Glomerular endothelial cell (primary cell): ENCODE measurements at places on chromosomes 1 and 21. TPM values are rescaled to one million over a fixed set of nuclear protein-coding genes. Genes with fewer than 3 reads are reported as not detected.

DNAJC28 gene
- total RNA-seq = 0.24 and 1.8 TPM in 2 replicates

CD1B gene
- not detected in 2 replicates for total RNA-seq

CRYBG2 gene
- under 0.01 TPM in 1 of 2 replicates, not detected in the other for total RNA-seq

- no peak for DNase-seq
Observed at GRCh38 chr1:40059338-40059959, 18.9 kb downstream of the CAP1 start.

DNA sequence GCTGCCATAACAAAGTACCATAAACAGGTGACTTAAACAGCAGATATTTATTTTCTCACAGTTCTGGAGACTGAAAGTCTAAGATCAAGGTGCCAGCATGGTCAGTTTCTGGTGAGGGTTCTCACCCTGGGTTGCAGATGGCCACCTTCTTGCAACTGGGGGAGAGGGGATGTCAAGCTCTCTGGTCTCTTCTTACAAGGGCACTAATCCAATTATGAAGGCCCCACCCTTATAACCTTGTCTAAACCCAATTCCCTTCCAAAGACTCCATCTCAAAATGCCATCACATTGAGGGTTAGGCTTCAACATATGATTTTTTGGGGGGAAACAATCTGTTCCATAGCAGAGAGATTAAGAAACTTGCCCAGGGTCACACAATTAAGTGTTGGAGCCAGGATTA lies 24.8 kb upstream of the ANGPTL3 start:
- no peak for DNase-seq

DNA sequence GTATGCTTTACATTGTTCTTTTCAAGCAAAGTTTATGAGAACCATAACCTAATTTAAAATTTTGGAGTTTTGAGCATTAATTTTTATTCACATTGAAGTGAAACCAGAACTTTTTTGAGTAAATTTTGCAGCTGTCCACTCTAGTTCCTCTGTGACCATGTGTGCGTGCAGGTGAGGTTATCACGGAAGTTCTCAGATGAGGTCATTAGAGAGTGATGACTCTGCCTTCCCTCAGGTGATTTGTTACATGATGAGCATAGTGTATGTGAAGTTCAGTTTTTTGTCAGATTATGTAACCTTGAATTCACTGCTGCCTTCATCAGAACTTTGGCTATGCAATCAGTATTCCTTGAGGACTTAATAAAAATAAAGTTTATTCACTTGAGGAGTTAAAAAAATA lies 828.2 kb downstream of the ADGRL2 start:
- DNase-seq = no peak

DNA sequence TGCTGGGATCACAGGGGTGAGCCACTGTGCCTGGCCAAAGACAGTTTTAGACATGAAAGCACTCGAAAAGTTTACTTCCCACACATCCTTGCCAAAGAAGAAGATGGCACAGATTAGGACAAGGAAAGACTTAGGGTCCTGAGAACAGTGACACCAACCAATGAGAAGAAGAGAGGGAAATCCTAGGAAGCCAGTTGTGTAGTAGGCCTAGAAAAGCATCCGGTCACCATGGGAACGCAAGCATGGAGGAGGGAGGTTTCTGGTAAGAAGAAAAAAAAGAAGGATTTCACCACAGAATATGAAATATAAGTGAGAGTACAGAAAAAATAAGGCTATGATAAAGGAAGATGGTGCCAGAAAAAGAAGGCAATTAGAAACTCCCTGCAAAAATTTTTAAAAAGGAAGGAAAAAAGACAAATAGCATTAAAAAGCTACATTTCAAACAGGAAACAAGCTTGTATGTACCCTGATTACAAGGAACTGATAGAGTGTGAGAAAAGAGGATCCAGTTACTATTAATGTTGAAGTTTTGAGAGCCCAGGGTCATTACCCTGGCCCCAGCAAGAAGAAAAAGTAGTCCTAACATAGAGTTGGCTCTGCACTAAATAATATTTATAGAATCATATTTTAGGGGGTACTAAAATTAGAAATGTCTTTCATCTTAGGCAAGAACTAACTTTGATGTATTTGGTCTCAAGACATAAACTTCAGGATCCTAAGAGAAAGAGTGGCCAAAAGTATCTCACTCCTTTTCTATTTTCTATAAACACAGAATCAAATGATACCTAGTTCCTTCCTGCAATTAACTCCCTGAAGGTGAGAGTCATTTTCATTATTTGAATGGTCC lies 16.1 kb downstream of the DIPK1A start:
- DNase-seq = no peak
